NCI-H460 (cell line): ENCODE measurements at places on chromosomes 4 and X. TPM values are rescaled to one million over a fixed set of nuclear protein-coding genes. Genes with fewer than 3 reads are reported as not detected.
A peak's percentile ranks its signal among the peaks of the same experiment; 100 is the strongest.

The TCEAL6 gene
- total RNA-seq, result not detected in 2 replicates

The POU4F2 gene
- not detected in 2 replicates for total RNA-seq

The UGT8 gene
- total RNA-seq, result 5.1 and 5.3 TPM in 2 replicates

The DMP1 gene
- total RNA-seq, result 0.02 TPM in 1 of 2 replicates, not detected in the other

- no peak for DNase-seq
These were observed 43.3 kb upstream of the TEX13A start for GRCh38 chrX:105263801-105264200.

DNA sequence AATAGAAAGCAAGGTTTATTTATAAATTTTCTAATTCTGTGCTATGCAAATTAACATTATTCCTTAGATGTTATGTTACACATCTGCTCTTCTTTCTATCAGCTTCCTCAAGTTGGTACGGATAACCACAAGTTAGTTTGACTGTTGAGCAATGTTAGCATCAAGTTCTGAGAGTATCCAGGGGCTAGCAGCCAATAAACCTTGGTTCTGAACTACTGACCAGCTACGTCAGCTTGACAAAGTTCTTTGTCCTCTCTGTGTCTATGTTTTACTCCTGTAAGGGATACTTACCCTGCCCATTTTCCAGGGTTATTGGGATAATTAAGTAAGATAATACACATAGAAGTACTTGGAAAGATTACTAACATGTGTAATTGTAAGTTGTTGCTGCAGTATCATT is 8.1 kb upstream of the TEX13A start:
- no peak for DNase-seq

GRCh38 chrX:154013614-154014360 is 5.9 kb downstream of the IRAK1 start:
- DNase-seq, result peak; percentile 40

DNA sequence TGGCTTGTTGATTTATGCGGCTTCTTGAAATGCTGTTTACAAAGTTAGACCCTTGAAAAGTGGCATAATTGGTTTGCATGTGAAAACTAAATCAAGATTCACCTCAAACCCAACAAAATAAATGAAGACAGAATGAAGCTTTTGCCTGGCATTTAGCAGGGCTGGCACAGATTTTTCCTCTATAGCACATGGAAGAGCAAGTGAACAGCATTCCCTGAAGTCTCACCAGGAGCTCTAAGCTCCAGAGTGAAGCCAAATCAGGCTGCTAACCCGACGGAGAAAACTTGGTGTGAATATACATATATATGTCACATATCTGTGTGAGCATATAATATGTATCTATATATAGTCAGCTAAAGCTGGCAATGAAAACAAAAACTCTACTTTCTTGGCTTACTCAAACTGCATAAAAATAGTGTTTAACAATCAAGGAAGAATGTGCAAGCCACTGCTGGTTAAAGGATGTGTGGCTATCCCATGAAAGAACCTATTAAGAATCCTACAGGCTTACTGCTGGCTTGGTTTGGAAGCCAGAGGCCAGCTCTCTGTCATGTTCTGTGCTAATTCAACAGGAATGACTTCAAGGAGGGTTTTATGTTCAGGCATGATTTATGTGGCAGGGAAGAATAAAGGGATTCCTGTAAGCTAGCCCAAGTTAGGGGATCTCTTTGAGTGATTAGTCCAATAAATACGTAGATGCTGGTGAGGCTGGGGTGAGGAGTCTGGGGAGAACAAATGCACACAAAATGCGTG is 69.9 kb downstream of the MFAP3L start:
- DNase-seq, result no peak
